Epithelial cell of proximal tubule (primary cell): ENCODE measurements at places on chromosomes 11 and 22.
A peak's percentile ranks its signal among the peaks of the same experiment; 100 is the strongest.

DNA sequence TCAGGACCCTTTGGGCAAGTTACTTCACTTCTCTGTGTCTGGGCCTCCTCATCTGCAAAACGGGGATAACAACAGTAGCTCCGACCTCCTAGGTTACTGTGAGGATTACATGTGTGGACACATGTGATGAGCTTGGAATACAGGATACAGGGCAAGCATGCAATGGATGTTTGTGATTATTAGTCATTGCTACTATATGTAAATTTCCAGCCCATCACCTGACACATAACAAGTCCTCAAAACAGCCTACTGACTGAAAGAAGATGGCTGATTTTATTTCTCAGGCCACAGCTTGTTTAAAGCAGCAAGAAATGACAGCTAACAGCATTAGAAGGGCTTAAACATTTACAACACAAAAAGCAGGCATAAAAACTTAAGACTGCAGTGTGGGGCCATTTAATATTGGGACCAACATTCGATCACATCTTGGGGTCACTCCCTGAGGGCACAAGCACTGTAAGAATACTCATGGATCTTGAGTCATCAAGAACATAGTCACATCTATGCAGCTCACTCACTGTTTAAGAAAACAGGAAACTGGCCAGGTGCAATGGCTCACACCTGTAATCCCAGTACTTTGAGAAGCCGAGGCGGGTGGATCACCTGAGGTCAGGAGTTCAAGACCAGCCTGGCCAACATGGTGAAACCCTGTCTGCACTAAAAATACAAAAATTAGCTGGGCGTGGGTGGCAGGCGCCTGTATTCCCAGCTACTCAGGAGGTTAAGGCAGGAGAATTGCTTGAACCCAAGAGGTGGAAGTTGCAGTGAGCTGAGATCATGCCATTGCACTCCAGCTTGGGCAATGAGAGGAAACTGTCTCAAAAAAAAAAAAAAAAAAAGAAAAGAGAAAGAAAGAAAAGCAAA is 49.5 kb downstream of the ABTB2 start:
- peak; percentile 53 for DNase-seq

GRCh38 chr11:23205156-23205871 is 345.0 kb upstream of the CCDC179 start:
- DNase-seq, result no peak

GRCh38 chr11:3920148-3920852 is 64.8 kb downstream of the STIM1 start:
- DNase-seq, result no peak

GRCh38 chr11:119078675-119079420 is 5.8 kb upstream of the HMBS start:
- no peak for DNase-seq

- no peak for DNase-seq
Measured at GRCh38 chr11:67432655-67433349, 4.5 kb downstream of the RPS6KB2 start.

DNA sequence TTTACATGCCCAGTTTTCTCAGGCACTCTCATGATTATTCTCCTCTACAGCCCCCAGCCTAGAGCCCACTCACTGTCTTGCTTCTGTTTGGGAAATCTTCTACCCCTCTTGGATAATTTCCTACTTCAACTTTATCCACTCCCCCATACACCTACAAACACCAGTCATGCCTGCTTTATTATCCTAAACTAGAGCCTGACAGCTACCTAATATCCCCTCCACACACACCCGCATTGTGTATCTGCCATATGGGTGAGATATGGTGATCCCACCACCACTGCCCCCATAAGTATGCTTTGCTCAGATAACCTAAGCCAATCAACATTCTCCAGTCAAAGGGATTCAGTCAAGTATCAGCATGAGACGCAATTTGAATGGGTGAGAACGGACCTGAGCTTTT is 15.3 kb upstream of the FJX1 start:
- DNase-seq, result no peak

DNA sequence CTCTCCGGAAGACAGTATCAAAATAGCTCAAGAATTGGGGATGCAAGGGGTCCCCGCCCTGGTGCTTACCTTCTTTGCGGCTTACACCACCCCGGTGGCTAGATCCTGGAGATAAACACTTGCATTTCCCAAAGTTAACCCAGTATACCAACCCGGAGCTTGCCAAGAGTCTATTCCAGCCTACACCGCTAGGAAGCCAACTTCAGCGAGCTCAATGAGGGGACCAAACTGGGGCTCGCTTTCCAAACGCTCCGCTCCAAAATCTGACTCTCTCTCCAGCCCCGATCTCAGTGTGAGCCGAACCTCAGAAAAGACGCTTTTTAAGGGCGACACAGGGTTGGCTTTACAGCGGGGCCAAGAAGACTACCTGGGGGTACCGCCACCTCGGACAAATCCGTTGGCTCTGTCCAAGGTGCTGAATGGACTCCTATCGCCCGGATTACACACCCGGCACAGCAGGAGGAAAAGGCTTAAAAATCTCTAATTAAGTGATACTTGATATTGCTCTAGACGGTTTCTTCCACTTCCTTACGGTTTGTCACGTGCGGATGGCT is 20.1 kb upstream of the BDNF start:
- DNase-seq, result no peak

- no peak for DNase-seq
Measured at GRCh38 chr11:113351068-113351450, 36.5 kb upstream of the ANKK1 start.

DNA sequence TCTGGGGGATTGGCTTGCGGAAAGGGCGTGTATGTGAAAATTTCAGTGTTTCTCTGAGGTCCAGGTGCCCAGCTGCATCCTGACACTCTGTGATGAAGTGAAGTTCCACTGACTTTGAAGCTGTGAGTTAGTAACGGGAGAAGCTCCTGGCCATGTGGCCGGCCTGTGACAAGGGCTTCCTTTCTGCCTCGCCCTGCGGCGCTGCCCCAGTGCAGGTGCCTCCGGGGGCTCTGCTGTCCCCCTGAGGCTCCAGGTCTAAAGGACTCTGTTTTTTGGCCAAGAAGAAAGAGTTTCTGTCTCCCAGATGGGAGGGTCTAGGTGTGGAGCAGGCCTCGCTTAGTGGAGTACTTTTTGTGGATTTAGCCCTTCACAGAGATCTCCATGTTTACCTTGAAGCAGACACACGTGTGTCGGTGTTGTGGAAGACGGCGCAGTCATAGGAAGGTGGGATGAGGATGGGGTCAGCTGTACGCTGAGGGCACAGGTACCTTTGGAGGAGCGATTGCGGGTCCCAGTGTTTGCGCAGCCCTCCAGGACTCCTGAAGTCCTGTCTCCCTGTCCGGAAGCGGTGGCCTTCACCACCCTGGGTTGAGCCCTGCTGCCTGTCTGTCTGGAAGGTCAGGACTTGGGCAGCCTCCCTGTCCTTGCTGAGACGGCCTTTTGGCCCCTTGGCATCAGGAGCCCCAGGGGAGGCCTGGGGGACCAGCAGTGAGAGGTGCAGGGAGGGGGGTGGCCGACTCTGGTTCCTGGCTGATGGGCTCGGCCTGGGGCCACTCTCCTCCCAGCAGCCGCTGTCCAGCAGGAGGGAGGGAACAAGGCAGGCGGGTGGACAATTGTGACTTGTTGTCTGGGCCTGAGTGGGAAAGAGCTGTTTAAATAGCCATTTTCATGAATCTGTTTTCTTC is 1249.3 kb downstream of the BRD1 start:
- DNase-seq, result no peak

- DNase-seq, result no peak
Measured at GRCh38 chr11:134750619-134751018, 338.6 kb upstream of the B3GAT1 start.
